Activated naive CD4-positive, alpha-beta T cell treated with anti-CD3 and anti-CD28 coated beads, Interleukin-2, amount 50 U/mL, for 16 hours (primary cell): ENCODE measurements at places on chromosomes 7 and 10.
A peak's percentile ranks its signal among the peaks of the same experiment; 100 is the strongest.

GRCh38 chr7:151736403-151736909, 140.5 kb downstream of the PRKAG2 start:
- no peak for DNase-seq

GRCh38 chr7:30984359-30985107, 20.8 kb downstream of the GHRHR start:
- no peak for DNase-seq

DNA sequence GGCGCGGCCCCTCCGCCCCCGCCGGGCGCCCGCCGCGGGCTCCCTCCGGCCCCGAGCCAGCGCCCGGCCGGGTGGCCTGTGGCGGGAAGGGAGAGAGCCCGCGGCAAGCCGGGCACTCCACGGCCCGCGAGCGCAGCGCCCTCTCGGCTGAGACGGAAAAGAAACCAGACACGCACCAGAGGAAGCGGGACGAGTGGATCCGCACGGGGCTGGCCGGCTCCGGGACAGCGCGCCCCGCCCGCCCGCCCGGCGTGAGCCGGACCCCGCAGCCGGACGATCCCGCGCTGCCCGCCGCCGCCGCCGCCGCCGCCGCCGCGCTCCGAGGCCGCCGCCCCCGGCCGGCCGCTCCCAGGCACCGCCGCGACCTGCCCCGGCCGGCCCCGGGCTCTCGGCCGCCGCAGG, 300 bp downstream of the ARHGAP21 start:
- DNase-seq, result peak; percentile 23

GRCh38 chr7:152520861-152521302, 85.1 kb upstream of the KMT2C start:
- DNase-seq, result no peak

DNA sequence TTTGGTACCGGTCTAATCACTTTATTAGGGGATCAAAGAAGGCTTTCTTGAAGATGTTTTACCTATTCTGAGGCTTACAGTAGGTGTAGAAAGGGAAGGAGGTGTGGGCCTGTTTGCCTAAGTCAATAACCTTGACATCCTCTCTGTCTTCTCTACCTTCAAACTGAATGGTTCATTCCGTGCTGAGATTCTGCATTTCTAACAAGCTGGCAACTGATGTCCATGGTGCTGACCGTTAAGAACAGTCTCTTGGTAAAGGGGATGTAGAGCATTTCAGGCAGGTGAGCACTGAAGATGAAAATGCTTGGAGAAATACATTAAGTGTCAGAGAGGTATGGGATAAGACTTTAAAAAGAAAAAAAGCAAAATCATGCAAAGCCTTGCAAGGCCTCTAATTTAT, 51.5 kb upstream of the DGKB start:
- DNase-seq, result no peak

GRCh38 chr7:14487701-14488395, 414.7 kb downstream of the DGKB start:
- no peak for DNase-seq

- DNase-seq, result no peak
These were observed 80.8 kb upstream of the RHOBTB1 start for GRCh38 chr10:61024856-61025201.

DNA sequence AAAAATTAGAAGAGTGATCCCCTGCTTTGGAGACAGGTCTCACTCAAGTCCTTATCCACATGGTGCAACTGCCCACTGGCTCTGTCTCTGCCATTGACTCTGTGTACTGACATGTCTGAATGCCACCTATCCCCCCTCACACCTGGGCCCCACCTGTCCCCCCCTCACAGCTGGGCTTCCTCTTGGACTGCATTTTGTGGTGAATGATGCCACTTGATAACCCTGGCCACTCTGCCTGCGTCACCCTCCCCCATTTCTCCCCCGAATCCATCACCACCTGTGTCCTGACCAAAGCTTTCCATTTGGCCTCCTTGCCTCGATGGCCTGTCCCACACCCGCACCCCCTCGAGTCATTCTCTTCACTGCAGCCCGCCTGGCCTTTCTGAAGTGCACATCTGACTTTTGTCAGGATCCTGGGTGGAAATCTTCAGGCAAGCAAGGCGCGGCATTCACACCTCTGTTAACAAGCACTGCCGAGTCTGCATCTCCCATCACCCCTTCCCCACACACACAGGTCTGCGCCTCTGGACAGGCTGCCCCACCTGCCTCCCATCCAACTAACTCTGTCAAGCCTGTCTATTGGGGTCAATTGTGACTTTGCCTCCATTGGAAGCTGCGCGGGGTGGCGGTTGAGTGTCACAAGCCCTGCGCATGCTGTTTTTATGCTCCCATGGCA, 175.3 kb upstream of the KLF14 start:
- no peak for DNase-seq

DNA sequence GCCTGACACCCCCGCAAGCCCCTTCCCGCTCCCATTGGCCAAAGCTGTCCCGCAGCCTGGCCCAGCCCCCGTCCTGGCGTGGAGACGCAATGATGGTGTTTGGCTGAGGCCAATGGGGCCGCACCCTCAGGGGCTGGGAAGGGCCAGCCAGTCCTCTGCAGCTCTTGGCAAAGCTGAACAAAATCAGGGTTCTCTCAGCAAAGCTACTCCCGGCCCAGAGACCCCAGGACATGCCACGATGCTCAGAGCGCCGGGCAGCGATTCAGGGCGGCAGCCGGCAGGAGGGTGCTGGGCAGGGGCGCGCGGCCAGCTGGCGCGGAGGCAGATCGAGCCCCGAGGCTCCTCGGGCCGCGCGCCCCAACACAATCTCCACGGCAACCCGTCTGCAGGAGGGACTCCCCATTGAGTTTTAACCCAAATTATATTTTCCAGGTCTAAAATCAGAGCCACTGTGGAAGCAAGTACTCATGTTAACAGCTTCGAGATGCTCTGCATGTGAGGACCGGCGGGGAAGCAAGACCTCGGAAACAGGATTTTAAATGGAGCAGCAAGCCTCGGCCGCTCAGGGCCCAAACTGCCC, 8.8 kb upstream of the CNPY1 start:
- no peak for DNase-seq

GRCh38 chr10:4848356-4849041, 22.5 kb downstream of the AKR1E2 start:
- no peak for DNase-seq

- peak; percentile 52 for DNase-seq
These were observed 16.9 kb upstream of the PALD1 start for GRCh38 chr10:70461397-70462348.

DNA sequence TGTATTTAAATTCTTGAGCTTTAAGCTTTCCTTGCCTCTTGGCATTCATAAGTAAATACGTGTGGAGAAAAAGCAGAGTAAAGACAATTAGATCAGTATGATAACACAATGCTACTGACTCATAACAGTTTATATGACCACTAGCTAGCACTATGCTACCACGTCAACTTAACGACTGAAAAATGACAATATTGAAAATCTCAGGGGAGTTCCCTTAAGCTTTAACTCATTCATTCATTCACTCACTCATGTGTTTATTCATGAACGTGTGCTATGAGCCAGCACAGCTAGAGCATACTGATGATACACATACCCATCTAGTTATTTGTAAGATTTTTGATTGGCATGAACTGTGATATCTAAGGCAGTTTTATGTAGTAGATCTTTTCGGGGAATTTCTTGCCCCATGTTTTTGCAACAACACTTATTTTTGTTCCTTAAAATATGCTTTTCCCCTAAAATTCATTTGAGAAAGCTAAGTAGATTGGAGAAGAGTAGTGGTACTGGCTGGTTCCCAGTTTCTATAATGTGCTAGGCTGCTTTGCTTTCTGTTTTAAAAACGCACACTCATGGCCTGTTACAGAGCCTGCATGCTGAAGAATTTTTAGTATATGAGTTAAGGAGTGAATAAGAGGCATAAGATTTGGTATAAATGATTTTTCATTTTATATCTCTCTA, 57.4 kb upstream of the ACBD5 start:
- no peak for DNase-seq

DNA sequence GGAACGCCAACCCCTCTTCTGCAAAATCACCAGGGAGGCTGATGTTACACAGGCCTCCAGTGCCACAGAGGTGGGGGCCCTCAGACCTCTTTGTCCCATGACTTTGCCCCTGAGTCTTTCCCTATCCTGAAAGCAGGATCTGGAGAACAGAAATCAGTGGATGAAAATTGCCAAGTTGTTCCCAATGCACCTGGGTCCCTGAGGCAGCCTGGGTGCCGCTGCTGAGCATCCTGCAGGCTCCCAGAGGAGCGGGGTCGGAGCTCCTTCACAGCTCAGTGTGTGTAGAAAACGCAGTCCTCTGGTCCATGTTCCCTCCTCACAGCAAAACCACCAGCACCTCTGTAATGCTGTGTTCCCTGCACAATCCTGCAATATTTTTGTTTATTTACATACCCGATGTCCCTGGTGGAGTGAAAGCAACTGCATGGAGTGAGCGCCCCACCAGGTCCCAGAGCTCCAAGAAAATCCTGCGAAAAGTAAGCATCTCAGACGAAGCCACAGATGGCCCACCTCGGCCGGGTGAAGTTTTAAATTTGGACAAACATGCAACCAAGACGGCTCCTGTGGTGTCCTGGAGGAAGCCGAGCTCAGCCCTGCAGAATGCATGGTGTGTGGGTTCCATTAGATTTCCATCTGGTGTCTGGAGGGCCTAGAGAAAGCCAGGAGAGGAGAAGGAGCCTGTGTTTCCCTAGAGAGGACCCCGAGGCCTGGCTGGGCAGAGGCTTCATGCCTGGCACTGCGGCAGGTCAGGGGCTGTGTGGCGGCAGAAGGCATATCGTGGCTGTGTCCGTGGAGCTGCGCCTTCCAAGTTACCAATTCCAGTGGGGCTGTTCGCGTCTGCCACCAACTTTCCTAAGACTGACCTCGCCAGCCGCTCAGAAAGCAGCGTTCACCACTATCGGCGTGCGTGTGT, 235.2 kb downstream of the WDR37 start:
- no peak for DNase-seq

DNA sequence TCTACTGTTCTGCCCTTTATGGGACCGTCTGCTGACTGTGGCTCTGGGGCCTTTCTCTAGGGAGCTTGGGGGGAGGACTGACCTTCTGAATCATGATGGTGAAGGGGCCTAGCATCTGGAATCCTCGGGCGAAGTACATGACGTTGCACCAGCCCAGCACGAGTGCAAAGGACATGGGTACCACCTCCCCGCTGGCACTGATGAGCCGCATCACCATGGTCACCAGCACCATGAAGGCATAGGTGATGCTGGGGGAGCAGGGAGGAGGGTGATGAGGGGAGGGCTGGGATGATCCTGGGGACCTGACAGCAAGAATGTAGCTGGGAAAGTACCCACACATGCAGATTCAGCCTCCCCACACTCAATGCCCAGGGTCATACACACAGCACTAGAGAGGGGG, 11.1 kb downstream of the TRPV6 start:
- no peak for DNase-seq

DNA sequence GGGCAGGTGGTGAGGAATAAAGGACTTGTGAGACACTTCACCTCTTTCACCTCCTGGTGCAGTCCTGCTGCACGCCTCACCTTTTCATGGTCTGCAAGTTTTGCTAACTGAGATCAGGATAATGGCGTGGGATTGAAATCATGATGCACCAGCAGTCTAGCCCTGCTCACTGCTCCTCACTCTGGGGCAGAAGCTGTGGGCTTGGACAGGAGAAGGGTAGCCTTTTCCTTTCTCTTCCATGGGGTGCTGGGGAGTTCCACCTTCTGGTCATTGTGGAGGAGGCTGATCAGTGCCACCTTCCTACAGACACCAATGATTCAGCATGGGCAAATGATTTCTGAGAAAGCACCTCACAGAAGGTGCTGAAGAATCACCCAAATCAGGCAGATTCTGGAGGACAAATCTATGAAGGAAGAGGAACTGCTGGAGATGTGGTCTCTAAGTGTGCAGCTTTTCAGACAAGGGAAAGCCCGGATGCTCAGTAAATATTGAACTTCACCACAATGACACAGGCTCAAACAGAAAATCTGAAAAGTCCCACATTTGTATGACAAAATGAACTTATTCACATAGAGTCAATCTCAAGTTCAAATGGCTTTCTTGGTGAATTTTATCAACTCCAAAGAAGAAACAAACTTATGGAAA, 19.7 kb downstream of the MBL2 start:
- no peak for DNase-seq

- DNase-seq, result no peak
These were observed 1208.3 kb downstream of the GATA3 start for GRCh38 chr10:9262770-9263169.

DNA sequence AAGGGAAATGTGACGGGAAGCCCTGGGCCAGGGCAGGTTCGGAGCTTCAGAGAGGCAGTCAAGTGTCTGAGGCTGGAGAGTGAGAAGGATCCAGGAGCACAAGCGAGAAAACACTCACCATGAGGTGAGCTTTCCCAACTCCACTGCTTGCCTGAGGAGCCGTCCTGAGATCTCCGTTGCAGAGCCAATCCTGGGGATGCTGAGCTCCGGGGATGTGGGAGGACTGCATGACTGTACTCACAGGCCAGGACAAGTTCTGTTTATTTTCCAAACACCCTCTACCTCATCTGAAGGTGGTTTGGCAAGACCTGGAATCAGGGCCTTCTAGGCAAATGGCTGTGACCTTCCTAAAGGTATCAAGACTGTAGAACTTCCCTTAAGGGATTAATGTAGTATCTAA, 38.7 kb downstream of the GLI3 start:
- no peak for DNase-seq

DNA sequence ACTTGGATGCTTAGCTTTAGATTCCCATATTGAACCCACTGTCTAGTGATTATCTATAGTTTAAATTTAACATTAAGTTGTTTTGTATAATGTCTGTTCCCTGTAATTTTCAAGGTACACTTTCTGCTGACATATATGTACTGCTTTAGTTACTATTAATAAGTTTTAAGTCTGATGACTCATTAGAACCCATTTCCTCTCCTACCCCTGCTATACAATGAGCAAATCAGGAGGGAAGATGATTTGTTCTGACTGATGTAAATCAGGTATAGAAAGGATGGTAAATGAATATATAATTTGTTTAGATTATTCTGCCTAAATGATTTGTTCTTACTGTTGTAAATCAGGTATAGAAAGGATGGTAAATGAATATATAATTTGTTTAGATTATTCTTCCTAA, 691.8 kb downstream of the NXPH1 start:
- no peak for DNase-seq

DNA sequence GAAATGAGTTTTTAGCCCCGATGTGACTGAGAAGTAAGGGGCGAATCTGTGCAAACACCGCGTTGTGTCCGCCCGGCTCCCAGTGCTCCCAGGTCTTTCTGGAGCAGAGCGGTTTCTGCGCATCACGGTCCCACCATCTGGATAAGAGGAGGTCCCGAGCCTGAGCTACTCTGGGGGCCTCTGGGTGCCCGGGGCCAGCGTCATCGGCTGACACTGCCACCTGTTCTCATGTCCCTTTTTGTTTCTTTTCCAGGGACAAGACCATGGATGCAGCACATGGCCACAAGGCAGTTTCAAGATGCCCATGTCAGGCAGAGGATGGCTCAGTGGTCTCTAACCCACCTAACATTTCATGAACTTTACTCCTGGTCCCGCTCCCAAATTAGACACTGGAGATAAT, 24.9 kb downstream of the KLF6 start:
- no peak for DNase-seq

- no peak for DNase-seq
These were observed 22.8 kb downstream of the GLI3 start for GRCh38 chr7:42214060-42214679.

- DNase-seq, result no peak
These were observed 319 bp upstream of the GATA3 start for GRCh38 chr10:8054244-8054493.
